ENCODE measurements at places on chromosomes 5 and 9. TPM values are rescaled to one million over a fixed set of nuclear protein-coding genes. Genes with fewer than 3 reads are reported as not detected.
A peak's percentile ranks its signal among the peaks of the same experiment; 100 is the strongest.

Gene CORO2A
- 2.0 TPM for total RNA-seq

Gene OR2V2
- not detected for total RNA-seq

Gene RNF183
- total RNA-seq = 0.23 TPM

Gene ECSCR
- not detected for total RNA-seq

Gene STK32A
- not detected for total RNA-seq

DNA sequence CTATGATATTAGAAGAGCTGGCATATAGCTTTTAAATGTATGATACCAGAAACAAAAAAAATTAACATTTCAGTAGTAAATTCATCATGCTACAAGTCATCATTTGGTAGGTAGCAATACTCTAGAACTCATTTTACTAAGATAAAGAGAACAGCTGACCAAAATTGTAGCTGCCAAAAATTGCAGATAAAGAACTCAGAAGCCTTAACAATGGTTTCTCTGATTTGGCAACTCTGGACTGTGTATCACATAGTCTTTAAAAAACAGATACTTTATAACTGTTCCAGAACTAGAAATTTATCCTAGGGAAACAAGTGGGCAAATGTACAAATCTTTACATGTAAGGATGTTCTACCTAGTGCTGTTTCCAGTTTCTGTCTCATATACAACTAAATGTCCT lies 33.9 kb downstream of the ZFR start:
- DNase-seq = no peak

GRCh38 chr5:91027405-91028139 lies 355.5 kb downstream of the ARRDC3 start:
- DNase-seq = no peak

GRCh38 chr5:179152144-179152895 lies 92.1 kb downstream of the ZNF354C start:
- no peak for DNase-seq

- DNase-seq = peak; percentile 86
Observed at GRCh38 chr5:40570408-40571129, 109.1 kb upstream of the PTGER4 start.

GRCh38 chr5:136051486-136052220 lies 22.9 kb downstream of the TGFBI start:
- DNase-seq = no peak
